Psoas muscle (tissue), 8 donors: ENCODE measurements at places on chromosomes 12 and 14. TPM values are rescaled to one million over a fixed set of nuclear protein-coding genes. Genes with fewer than 3 reads are reported as not detected.

GRCh38 chr14:49808780-49809179, 40.8 kb downstream of the KLHDC2 start:
- DNase-seq, result no peak

GRCh38 chr12:71551529-71551928, 111.9 kb downstream of the LGR5 start:
- DNase-seq, result no peak

DNA sequence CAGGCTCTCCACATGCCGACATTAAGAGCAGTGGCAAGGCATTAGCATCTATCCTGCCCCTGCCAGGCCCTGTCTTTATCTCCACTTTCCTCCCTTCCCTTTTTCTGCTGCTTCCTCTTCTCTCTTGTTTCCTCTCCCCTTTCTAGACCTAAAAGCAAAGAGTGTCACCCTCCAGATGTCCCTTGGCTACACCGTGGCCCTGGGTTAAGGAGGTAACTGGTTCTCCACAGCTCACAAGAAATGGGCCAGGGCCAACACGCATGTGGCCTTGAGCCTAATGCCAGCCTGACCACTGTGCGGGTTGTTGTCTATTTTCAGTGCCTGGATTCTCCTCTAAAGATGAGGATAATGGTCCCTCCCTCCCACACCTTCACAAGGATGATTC, 41.7 kb upstream of the DDX11 start:
- no peak for DNase-seq

Gene RNF41
- 22.4 TPM for total RNA-seq

Gene PTGER2
- total RNA-seq, result 0.57 TPM
